Left forelimb (tissue), 1 donor: ENCODE measurements at places on chromosomes 12 and 14.

DNA sequence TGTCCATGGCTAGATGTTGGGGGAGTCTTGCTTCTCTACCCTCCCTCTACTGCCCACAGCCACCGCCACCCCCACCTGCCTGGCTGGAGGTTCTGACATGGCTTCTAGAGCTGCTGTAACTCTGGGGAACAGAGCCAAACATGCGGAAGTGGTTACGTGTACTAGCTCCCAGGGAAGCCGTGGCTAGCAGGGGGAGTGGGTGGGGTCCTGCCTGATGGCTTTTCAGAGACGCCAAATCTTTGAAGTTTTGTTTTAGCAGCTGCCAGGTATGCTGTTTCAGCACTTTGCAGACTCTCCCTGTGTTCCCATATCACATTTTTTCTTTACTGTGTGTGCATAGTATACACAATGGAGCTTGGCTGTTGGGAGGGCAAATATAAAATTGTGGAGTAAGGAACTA, 150.3 kb downstream of the TGFB3 start:
- peak; percentile 77 for DNase-seq

DNA sequence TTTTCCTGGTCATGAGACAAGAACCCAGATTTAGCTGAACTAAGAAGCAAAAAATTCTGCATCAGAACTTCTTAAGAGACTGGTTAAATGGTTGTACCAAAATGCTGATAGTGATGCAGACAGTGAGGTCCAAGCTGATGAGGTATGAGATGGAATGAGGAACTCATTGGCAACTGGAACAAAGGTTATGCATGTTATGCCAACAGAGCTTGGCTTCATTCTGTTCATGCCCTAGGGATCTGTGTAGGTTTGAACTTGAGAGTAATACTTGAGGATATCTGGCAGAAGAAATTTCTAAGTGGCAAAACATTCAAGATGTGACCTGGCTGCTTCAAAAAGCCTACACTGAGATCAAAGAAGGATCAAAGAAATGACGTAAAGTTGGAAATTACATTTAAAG, 398.0 kb downstream of the FSCB start:
- DNase-seq: no peak

- DNase-seq: no peak
Measured at GRCh38 chr12:32217354-32218310, 111.0 kb downstream of the BICD1 start.

DNA sequence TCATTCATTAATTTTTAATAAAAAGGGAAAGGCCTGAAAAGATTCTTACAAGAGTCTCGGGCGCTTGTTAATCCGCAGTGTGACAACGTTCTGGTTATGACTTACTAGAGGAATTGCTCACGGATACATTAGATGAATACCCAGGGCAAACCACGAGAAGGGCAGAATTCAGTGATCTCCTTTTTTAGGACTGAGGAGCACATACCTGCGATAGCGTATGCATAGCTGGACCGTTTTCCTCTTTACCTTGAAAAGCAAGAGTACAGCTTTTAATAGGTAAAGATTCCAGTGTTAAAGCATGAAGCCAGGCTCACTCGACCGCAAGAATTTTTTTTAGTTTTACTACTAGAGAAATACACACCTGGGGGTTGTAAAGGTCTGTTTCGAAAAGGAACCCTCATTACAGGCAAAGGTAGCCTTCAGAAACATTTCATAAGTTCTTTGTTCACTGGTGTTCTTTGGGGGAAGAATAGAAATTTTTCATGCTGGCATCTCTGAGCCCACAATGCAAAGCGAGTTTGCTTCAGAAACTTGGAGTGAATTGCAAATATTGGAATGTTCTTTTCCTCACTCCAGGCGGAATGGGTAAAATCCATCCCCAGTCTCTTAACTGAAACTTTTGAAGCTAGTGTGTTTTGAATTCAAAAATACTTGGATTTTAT, 953 bp downstream of the MAPK1IP1L start:
- DNase-seq: no peak

GRCh38 chr12:98909746-98910145, 264.7 kb downstream of the APAF1 start:
- DNase-seq: no peak

- DNase-seq: no peak
Measured at GRCh38 chr12:50918584-50919316, 33.6 kb upstream of the HIGD1C start.

GRCh38 chr12:79455286-79455685, 235.5 kb downstream of the PAWR start:
- no peak for DNase-seq

- DNase-seq: no peak
Measured at GRCh38 chr12:128981971-128982533, 128.8 kb downstream of the GLT1D1 start.

DNA sequence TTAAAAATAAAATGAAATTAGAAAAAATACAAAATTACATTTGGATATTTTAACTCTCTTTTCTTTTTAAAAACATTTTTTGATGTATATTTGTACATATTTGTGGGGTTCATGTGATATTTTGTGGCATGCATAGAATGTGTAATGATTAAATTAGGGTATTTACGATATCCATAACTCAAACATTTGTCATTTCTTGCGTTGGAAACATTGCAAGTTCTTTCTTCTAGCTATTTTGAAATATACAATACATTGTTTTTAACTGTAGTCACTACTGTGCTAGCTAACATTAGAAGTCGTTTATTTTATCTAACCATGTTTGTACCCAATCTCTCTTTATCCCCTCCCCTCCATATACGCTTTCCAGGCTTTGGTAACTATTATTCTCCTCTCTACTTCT, 13.9 kb upstream of the EIF2S3B start:
- no peak for DNase-seq

DNA sequence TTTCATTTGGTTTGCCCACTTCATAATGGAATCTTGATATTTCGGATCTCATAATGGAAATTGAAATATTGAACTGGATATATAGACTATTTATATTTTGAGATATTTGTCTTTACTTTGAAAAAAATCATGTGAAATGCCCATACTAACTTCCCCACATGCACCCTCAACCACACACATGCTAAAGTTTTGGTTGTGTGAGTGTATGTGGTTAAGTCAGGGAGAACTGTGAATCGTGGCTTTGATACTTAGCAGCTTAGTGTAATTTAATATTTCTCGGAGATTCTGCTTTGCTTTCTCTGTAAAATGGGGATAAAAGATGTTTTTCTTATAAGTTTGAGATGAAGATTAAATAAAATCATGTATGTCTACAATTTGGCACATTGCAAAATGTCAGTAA, 162.1 kb downstream of the OTOGL start:
- DNase-seq: no peak

GRCh38 chr14:24993631-24994030, 56.3 kb downstream of the STXBP6 start:
- no peak for DNase-seq

GRCh38 chr12:62722971-62723680, 211.8 kb downstream of the PPM1H start:
- DNase-seq: peak; percentile 23

- DNase-seq: no peak
Measured at GRCh38 chr12:49578471-49579112, 10.7 kb upstream of the MCRS1 start.

GRCh38 chr12:67415473-67415872, 146.3 kb downstream of the CAND1 start:
- no peak for DNase-seq

DNA sequence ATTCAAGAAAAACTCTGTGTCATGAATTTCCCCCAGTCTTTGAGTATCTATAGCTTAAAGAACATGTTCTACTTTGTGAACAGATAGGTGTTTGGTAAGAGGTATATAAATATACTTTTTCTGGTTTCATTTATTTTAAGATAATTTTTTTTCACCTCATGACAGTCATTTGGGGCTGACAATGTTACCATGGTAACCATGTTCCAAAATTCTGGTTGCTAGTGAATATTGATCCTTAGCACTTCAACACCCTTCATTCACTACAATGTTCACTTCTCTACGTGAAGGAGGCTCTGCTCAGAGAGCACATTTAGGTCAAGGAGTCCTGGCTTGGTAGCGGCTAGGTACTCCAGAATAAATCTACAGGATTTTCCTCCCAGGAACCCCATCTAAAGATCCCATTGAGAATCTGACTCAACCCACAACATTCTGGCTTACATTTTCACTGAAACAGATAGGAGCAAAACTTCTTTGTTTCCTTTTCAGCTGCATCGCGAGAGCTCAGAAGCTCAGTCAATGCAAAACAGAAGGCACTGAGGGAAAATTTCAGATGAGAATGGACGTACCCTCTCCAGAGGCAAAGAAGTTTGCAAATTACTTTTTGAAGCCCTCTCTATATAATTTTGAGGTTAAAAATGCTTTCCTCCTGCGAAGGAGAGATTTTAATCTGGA, 93.6 kb downstream of the ARF6 start:
- no peak for DNase-seq

DNA sequence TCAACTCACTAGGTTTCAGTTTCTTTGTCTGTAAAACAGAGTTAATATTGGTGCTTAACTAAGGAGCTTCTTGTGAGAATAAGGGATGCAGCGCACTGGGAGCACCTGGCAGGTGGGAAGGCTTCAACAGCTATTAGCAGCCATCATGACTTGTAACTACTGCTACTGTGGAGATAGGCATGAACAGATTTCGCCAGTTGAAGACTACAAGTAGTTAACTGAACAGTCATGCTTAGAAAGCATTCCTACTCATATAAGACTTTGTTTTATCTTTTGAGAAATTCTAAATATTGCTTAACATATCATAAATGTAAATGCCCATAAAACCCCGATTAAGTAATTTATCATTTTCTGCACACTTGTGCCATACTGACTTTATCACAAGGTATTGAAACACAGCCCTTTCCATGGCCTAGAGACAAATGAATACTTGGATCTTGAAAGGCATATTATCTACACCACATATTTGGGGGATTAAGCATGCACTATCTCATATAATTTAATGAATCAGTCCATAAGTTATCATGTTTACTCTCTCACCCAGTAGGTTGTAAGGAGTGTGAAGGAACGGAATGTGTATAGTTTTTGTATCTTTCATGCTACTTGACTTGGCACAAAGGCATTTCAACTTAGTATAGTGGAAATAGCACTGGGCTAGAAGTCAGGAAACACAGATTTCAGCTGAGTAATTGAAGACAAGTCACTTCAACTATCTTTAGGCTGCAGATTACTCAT, 16.1 kb downstream of the NTN4 start:
- no peak for DNase-seq

- no peak for DNase-seq
Measured at GRCh38 chr12:96212456-96213375, 18.5 kb downstream of the ELK3 start.

GRCh38 chr12:32522331-32523221, 123.2 kb downstream of the FGD4 start:
- DNase-seq: no peak

DNA sequence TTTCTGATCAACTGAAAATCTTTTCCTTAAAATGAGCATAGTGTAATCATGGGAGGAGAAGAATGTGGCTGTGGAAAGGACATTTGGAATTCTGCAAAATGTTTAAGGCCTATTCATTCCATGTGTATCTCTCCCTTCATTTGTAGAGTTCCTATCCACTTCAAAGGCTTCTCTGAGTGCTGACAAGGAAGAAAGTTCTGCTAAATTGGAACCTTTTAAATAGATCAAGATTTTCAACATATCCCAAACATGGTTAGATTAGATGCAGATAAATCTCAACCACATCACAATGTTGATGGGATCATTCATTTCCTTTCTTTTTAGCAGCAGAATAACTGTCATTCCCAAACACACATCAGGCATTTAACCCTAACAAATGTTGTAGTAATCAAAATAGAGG, 28.4 kb upstream of the SIX1 start:
- no peak for DNase-seq

GRCh38 chr14:98966016-98966415, 306.0 kb downstream of the BCL11B start:
- DNase-seq: no peak

- DNase-seq: no peak
Measured at GRCh38 chr12:117063162-117063911, 35.9 kb downstream of the TESC start.

DNA sequence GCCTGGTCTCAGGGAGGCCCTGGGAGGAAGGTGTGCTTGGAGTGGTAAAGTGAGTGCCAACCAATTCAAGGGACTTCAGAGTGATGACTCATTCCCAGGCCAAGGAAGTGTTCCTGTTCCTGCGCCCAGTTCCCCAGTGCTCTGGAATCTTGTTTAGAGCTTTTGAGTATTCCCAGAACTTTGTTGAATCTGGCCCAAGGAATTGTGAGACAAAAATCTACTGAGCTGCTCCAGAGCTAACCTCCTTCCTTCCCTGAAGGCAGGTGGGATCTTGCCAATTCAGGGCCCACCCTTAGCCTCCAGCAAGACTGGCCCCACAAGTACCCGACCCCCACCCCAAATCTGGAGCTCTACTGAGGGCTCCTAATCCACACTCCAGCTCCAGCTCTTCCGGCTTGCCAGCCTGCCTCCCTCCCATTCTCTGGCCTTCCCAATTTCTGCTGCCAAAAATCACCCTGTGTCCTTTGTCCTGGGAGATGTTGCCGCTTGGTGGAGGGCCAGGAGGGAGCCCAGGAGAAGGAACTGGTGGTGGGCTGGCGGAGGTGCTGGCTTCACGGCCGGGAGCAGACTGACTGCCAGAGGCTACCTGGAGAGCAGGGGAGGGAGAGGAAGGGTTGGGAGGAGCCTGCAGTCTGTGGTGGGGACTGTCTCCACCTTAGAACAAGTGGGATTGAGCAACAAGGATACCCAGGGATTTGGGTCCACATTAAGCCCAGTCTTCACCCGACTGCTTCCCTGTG, 2.0 kb upstream of the ATN1 start:
- DNase-seq: peak; percentile 81

GRCh38 chr12:12126551-12126950, 55.8 kb downstream of the BCL2L14 start:
- DNase-seq: no peak

DNA sequence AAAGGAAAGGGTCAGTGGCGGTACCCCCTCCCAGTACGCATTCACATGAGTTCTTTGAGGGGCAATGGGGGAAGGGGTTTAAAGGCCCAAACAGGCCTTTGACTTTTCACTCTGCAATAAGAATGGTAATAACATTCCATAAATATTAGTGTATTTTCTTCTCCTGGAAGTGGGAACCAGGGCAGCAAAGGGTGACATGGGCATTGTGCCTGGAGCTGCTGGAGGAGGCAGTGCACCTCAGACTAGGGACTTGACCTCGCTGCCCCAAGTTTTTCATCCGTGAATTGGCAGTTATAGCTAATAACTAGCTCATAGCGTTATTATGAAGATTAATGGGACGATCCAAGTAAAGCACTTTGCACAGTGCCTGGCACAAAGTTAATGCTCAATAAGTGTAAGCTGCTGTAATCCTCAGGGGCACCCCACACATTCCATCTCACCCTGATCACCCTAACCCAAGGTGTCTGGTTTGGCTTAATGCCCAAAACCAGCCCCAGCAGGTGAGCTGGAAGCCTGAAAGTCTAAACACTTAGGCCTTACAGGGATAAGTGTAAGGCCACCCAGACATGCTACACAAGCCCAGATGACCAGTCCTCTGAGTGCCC, 2.8 kb upstream of the KCNH3 start:
- peak; percentile 28 for DNase-seq

DNA sequence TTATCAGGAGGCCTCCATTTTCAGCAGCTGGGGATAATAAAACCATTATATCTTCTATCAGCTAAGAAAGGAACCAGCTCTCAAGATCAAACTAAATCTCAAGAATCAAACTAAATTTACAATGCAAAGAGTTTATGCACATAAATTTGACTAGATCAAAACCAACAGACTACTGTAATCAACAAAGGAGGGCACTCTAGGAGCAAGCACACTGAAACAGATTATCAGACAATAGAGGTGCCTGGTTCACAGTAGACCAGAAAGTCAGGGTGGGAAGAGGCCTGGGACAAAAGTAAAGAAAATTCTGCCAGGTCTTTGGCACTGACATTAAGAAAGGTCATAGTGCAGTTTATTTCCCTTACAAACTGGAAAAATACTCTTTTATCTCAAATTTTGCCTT, 61.0 kb downstream of the HECTD4 start:
- no peak for DNase-seq
